GM12878 (cell line): ENCODE measurements at places on chromosomes 6 and 20. TPM values are rescaled to one million over a fixed set of nuclear protein-coding genes. Genes with fewer than 3 reads are reported as not detected.

Gene ADGRB3
- total RNA-seq = not detected in 2 replicates

DNA sequence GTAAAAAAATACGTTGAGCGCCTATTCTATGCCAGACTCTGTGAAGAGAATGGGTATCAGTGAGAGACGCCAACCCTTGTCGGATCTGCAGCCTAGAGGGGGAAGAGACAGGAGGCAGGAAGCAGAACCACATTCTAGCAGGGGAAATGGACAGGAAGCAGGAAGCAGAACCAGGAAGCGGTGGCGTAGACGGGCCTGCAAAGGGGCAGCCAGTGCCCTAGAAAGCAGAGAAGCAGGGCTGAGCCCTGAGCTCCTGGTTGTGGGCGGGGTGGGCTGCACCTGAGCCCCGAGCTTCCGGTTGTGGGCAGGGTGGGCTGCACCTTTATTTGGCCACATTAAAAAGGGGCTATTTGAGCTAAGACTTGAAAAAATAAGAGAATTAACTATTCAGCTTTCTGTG, 71.9 kb downstream of the FAM120B start:
- DNase-seq = no peak

GRCh38 chr6:17281100-17281496, at the start of gene RBM24:
Gene RBM24 (plus strand): TSS chr6:17281361. CDS start chr6:17281582, 221 bp downstream.
- no peak for DNase-seq

GRCh38 chr6:93604951-93605350, 185.6 kb upstream of the EPHA7 start:
- DNase-seq = no peak

DNA sequence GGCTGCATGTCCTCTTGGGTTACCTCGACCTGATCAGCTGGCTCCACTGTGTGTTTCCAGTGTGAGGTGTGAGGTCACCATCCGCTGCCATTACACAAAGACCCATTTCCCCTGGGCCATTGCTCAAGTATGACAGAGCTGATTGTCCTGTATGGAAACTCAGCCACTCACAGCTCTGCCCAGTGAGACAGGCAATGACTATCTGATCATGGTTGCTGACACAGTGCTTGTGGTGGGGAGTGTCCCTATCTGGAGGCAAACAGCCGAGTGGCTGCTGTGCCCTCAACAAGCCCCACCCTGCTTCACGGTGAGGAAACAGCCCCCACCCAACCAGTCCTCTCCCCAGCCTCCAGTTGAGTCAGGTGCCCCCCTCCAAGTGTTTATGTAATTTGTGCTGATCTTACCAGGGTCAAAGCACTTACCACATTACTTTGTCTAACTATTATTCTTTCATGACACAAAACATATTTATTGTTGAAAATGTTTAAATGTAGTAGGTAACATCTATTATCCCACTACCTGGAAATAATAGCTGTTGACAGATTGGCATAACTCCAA, 11.7 kb upstream of the MAPK13 start:
- no peak for DNase-seq

DNA sequence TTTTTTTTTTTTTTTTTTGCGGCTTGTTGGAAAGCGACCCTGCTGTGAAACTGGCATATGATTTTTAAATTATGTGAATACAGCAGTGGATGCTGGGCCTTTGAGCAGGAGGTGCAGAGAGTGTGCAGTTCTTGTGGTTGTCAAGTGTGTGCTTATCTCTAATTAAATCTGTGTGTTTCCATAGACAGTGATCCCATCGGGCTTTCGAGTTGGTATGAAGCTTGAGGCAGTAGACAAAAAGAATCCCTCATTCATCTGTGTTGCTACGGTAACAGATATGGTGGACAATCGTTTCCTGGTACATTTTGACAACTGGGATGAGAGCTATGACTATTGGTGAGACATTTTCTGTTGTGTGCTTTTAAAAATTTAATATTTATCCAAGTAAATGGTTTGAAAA, 52.4 kb downstream of the L3MBTL3 start:
- DNase-seq = no peak
